ENCODE measurements at places on chromosomes 13 and 19.

- H3K4me1 ChIP-seq, result peaks cover 76% of the 10 kb centered on the region
- no peak overlapping the region for H3K4me3 ChIP-seq
- DNase-seq, result no peak
These were observed 113.7 kb upstream of the OXGR1 start for GRCh38 chr13:97107815-97108529.

- H3K27ac ChIP-seq, result no peak overlapping the region
- peaks cover 8% of the 10 kb centered on the region for H3K4me1 ChIP-seq
- no peak for DNase-seq
- H3K36me3 ChIP-seq, result peaks cover 33% of the 10 kb centered on the region
These were observed 50.8 kb downstream of the ZAR1L start for GRCh38 chr13:32264407-32264806.

GRCh38 chr19:52942386-52943133, 19.3 kb upstream of the ZNF888 start:
- no peaks in the 10 kb centered on the region for H3K36me3 ChIP-seq
- H3K27ac ChIP-seq, result peak overlapping the region; percentile 92
- no peaks in the 10 kb centered on the region for H3K27me3 ChIP-seq

DNA sequence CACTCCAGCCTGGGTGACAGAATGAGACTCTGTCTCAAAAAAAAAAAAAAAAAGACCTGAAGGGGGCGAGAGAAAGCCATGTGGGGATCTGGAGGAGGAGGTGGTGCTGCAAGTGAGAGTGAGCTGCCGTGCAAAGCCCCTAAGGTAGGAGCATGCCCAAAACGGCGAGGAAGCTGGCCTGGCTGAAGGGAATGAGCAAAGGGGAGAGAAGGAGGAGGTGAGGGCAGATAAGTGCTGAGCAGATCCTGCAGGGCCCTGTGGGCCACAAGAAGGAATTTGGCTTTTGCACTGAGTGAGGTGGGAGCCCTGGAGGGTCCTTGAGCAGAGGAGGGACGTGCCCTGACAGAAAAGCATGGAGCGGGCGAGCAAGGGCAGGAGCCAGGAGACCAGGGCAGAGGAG, 19.4 kb upstream of the ADGRE5 start:
- DNase-seq, result no peak
- H3K4me1 ChIP-seq, result peaks cover 42% of the 10 kb centered on the region
- no peaks in the 10 kb centered on the region for H3K36me3 ChIP-seq
- peak overlapping the region; percentile 93 for H3K27ac ChIP-seq
- H3K27me3 ChIP-seq, result no peaks in the 10 kb centered on the region
- H3K4me3 ChIP-seq, result no peak overlapping the region

DNA sequence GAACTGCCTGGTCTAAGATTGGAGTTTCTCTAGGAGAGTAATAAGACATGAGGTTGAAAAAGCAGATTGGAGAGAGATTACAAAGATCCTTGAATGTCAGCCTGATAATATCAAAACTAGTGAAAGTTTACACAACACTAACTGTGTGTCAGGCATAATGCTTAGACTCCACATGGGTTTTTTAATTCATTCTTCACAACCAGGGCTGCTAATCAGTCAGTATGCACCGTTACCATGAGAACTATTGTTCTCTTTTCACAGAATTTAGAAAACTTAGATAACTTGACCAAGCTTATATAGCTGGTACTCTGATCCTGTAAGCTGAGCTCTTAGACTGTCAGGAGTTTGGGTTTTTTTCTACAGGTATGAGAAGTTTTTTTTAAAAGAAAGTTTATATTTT, 46.6 kb upstream of the TSC22D1 start:
- DNase-seq, result no peak
- no peaks in the 10 kb centered on the region for H3K27me3 ChIP-seq
- no peaks in the 10 kb centered on the region for H3K36me3 ChIP-seq

DNA sequence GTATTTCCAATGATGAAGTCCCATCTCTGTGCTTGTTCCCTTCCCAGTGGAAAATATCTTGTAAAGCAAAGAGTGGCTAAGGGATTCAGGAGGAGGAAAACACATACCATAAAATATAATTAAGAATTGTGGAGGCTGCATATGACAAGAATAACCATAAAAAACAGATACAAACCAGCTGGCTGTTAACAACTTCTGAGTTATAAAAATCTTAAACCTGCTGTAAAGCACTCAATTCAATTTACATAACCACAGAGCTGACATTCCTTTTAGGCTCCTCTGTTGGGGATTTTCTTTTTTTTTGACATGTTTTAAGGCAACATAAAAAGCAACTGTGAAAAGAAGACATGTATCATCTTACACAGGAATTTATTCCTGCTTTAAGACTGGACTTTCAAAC, 207.6 kb downstream of the DACH1 start:
- H3K36me3 ChIP-seq, result no peaks in the 10 kb centered on the region
- DNase-seq, result no peak
- no peaks in the 10 kb centered on the region for H3K4me1 ChIP-seq
- H3K4me3 ChIP-seq, result no peak overlapping the region
- H3K27ac ChIP-seq, result no peak overlapping the region

DNA sequence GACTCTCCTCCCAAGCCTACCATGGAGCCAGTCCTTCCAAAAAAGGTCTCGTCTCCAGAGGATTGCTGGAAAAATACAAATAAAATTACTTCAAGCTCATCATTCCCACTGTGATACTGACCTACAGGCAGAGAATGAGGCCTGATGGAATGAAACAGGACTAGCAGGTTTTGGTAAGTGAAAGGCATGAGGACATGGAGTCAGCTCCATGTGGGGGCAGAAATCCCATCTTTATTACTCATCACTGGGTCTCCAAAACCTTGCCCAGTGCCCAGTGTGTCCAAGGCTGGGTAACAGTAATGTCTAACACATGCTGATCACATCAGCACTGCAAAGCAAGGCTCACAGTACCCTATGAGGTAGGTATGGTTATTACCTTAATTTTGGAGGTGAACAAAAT, 235.4 kb downstream of the DNAJC15 start:
- no peaks in the 10 kb centered on the region for H3K4me1 ChIP-seq
- no peak for DNase-seq
- no peak overlapping the region for H3K27ac ChIP-seq
- no peaks in the 10 kb centered on the region for H3K36me3 ChIP-seq

- H3K4me1 ChIP-seq, result peaks cover 24% of the 10 kb centered on the region
- peak within 1 kb of the TSS; percentile 84 for H3K4me3 ChIP-seq
- H3K27ac ChIP-seq, result peak within 1 kb of the TSS; percentile 94
- DNase-seq, result peak; percentile 76
- H3K27me3 ChIP-seq, result no peaks in the 10 kb centered on the region
These were observed at the start of gene PHF11 for GRCh38 chr13:49495783-49496762. TSS of gene PHF11 (plus strand) at chr13:49495953. CDS start at chr13:49496002, 49 bp downstream.

GRCh38 chr13:111857846-111858560, 208.9 kb upstream of the SOX1 start:
- no peaks in the 10 kb centered on the region for H3K4me1 ChIP-seq
- no peak for DNase-seq
- no peak overlapping the region for H3K27ac ChIP-seq
- H3K27me3 ChIP-seq, result no peaks in the 10 kb centered on the region

DNA sequence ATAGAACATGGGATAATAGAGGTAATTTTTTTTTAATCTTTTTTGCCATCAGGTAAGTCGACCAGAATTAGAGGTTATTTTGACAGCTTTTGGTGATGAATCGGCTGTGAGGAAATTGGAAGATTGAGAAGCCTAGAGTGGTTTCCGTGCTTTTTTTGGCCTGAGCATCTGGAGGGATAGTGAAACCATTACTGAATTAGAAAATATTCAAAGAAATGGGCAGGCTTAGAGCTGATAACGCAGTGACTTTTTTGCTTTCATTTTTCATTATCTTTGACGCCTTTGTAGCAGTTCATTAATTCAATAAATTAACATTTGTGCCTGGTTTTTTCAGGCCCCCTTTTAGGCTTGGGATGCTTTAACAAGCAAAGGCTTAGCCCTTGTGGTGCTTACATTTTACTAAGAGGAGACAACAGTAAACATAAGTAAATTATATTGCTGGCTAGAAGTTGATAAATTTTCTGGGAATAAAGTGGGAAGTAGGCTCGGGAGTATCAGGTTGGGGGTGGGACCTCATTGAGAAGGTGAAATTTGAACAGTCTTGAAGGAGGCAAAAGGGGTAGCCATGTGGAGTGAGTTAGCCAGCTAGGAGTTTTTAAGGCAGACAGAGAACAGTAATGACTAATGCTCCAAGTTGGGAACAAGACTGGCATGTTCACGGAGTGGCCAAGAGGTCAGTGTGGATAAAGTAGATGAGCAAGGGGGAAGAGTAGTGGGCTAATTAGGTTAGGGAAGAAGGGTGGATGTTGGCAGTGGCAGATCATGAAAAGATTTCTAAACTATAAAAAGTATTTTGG, 36.5 kb downstream of the GTF2F2 start:
- H3K4me3 ChIP-seq, result no peak overlapping the region
- no peaks in the 10 kb centered on the region for H3K27me3 ChIP-seq
- no peaks in the 10 kb centered on the region for H3K36me3 ChIP-seq
- H3K4me1 ChIP-seq, result no peaks in the 10 kb centered on the region
- H3K27ac ChIP-seq, result no peak overlapping the region

- DNase-seq, result no peak
- no peaks in the 10 kb centered on the region for H3K27me3 ChIP-seq
- H3K4me1 ChIP-seq, result no peaks in the 10 kb centered on the region
- peaks cover 58% of the 10 kb centered on the region for H3K36me3 ChIP-seq
- H3K27ac ChIP-seq, result no peak overlapping the region
These were observed 20.2 kb downstream of the AP1M1 start for GRCh38 chr19:16217716-16218451.

GRCh38 chr13:106695139-106695538, 127.2 kb upstream of the ARGLU1 start:
- no peaks in the 10 kb centered on the region for H3K36me3 ChIP-seq
- H3K27ac ChIP-seq, result no peak overlapping the region
- H3K4me3 ChIP-seq, result no peak overlapping the region
- H3K27me3 ChIP-seq, result no peaks in the 10 kb centered on the region

DNA sequence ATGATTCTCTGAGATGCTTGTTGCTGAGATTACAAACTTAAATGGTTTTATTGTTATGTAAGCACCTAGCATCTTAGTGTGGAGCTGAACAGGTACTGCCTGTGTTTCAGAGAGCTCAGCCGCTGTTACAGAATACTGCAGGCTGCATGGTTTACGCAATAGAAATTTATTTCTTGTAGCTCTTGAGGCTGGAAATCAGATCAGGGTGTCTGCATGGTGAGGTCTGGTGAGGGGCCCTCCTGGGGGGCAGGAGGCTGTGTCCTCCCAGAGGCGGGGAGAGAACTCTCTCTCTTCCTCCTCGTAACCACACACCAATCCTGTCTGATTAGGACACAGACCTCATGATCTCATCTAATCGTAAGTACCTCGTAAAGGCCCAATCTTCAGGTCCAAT, 13.1 kb downstream of the ATP11A start:
- no peak overlapping the region for H3K4me3 ChIP-seq
- no peak overlapping the region for H3K27ac ChIP-seq
- H3K27me3 ChIP-seq, result no peaks in the 10 kb centered on the region
- no peaks in the 10 kb centered on the region for H3K36me3 ChIP-seq
- no peaks in the 10 kb centered on the region for H3K4me1 ChIP-seq

- H3K4me1 ChIP-seq, result peaks cover 14% of the 10 kb centered on the region
- H3K27me3 ChIP-seq, result peaks cover 19% of the 10 kb centered on the region
- H3K27ac ChIP-seq, result no peak overlapping the region
These were observed 5.7 kb downstream of the COMP start for GRCh38 chr19:18785179-18786124.

GRCh38 chr13:73715114-73715910, 418.9 kb downstream of the KLF12 start:
- H3K4me1 ChIP-seq, result peaks cover 18% of the 10 kb centered on the region
- H3K4me3 ChIP-seq, result no peak overlapping the region
- H3K36me3 ChIP-seq, result peaks cover 4% of the 10 kb centered on the region
- H3K27me3 ChIP-seq, result no peaks in the 10 kb centered on the region
- no peak overlapping the region for H3K27ac ChIP-seq
- no peak for DNase-seq

GRCh38 chr13:106772006-106772601, 204.2 kb upstream of the ARGLU1 start:
- no peaks in the 10 kb centered on the region for H3K36me3 ChIP-seq
- no peaks in the 10 kb centered on the region for H3K4me1 ChIP-seq
- H3K27ac ChIP-seq, result no peak overlapping the region

- peaks cover 13% of the 10 kb centered on the region for H3K4me1 ChIP-seq
- peak overlapping the region; percentile 99 for H3K27ac ChIP-seq
- H3K4me3 ChIP-seq, result peak overlapping the region; percentile 87
- no peaks in the 10 kb centered on the region for H3K36me3 ChIP-seq
These were observed 630 bp downstream of the COQ8B start for GRCh38 chr19:40716031-40716481.

GRCh38 chr19:2973229-2973628, 4.1 kb upstream of the TLE6 start:
- no peak for DNase-seq
- no peaks in the 10 kb centered on the region for H3K36me3 ChIP-seq
- H3K4me1 ChIP-seq, result peaks cover 29% of the 10 kb centered on the region
- H3K27ac ChIP-seq, result no peak overlapping the region

- peak; percentile 86 for DNase-seq
- peak overlapping the region; percentile 95 for H3K4me3 ChIP-seq
- no peaks in the 10 kb centered on the region for H3K27me3 ChIP-seq
- peaks cover 39% of the 10 kb centered on the region for H3K36me3 ChIP-seq
These were observed 759 bp downstream of the PPP1R15A start for GRCh38 chr19:48872884-48873475.

DNA sequence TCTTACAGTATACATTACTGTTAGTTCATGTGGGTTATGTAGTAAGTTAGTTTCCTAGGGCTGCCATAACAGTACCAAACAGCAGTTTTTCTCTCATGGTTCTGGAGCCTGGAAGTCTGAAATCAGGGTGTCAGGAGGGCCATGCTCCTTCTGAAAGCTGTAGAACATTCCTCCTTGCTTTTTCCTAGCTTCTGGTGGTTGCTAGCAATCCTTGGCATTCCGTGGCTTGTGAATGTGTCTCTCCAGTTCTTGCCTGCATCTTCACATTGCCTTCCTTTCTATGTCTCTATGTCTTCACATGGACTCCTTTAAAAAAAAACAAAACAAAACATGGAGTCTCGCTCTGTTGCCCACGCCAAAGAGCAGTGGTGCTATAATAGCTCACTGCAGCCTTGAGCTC, 95.4 kb downstream of the WDFY2 start:
- no peaks in the 10 kb centered on the region for H3K4me1 ChIP-seq
- no peaks in the 10 kb centered on the region for H3K36me3 ChIP-seq
- H3K27me3 ChIP-seq, result no peaks in the 10 kb centered on the region
- no peak overlapping the region for H3K27ac ChIP-seq
- DNase-seq, result no peak

DNA sequence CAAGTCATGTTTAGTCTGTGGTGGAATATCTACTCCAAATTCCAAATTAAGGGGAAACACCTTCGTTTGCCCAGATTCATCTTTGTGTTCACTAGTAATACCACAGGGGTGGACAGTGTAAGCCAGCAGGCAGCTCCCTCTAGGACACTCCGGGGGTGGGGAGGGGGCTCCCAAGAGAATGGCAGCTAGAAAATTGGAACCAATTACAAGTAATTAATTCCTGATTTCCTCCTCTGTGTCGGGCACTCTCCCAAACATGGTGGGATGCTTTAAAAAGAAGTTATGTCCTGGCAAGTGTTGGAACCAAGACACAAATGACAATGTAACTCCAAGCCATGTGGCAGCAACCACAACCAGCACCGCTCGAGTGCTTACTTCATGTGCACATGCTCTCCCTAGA, 5.9 kb downstream of the COL4A1 start:
- peak overlapping the region; percentile 46 for H3K4me3 ChIP-seq
- peaks cover 59% of the 10 kb centered on the region for H3K4me1 ChIP-seq
- no peaks in the 10 kb centered on the region for H3K27me3 ChIP-seq
- no peak for DNase-seq
- H3K36me3 ChIP-seq, result no peaks in the 10 kb centered on the region
